ENCODE measurements at places on chromosomes 11 and 22.
A peak's percentile ranks its signal among the peaks of the same experiment; 100 is the strongest.

- no peak for DNase-seq
Observed at GRCh38 chr11:92767416-92767815, 202.0 kb upstream of the MTNR1B start.

GRCh38 chr11:76788661-76789442 is 5.7 kb downstream of the TSKU start:
- no peak for DNase-seq

GRCh38 chr11:128599729-128600128 is 12.4 kb upstream of the ETS1 start:
- DNase-seq: no peak

- DNase-seq: no peak
Observed at GRCh38 chr22:20579273-20580120, 72.1 kb downstream of the MED15 start.

GRCh38 chr22:35070451-35071093 is 4.6 kb downstream of the ISX start:
- DNase-seq: no peak

GRCh38 chr11:85076535-85077330 is 550.4 kb downstream of the DLG2 start:
- DNase-seq: no peak

DNA sequence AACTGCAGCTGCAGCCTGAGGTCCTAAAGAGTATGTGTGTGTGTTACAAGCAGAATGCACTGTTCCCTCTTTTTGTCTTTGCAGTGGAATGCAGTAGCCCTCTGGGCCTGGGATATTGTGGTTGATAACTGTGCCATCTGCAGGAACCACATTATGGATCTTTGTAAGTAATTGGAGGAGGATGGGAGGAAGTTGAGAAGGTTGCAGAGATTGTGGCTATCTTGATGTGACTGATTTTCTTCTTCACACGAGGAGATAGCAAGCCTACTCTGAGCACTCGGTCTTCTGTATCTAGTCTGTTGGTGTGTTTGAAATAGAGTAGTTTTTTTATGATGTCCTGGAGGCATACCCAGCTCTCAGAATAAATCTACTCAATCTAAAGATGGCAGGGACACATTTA is 2.3 kb downstream of the RBX1 start:
- DNase-seq: no peak

GRCh38 chr11:79678780-79679452 is 238.1 kb upstream of the TENM4 start:
- DNase-seq: no peak

DNA sequence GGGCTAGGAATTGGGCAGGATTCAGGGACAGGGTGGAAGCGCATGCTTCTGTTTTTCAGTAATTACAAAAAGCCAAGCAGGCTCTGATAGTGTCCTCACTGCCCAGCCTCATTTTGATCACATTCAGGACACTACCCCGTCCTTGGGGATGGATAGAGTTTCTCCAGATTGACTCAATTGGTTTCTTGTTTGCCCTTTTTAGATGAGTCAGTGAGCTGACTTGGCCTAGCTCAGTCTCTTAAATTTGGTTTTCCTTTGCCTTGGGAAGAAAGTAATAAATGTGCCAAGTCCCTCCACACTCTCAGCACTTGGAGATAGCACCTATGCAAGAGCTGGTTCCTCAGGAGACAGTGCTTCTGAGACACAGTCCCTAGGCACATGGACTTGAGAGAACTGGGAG is 25.5 kb downstream of the DKK3 start:
- no peak for DNase-seq

DNA sequence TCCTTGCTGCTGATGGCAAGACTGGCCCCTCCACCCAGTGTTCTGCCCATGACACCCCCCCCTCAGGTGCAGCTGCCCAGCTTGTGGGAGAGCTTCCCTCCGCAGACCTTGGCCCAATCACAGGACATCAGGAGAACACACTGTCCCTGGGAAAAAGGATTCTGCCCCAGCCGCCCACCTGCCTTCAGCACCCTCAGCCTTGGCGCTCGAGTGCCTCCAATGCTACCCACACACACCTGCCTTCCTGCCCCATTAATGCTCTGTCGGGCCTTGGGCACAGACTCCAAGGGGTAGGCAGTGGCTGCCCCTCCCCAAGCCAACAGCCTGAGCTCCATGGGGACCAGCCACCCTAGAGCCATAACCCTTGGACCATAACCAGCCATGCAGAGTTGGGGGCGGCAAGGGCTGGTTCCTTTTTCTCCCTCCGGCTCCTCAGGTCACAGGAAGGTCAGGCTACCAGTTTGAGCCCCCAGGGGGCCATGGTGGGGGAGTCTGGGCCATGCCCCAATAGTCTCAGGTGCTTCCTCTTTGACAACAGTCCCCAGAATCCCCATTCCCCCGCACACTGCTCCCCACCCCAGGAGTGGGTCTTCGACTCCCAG is 1.3 kb upstream of the ZNF70 start:
- no peak for DNase-seq

DNA sequence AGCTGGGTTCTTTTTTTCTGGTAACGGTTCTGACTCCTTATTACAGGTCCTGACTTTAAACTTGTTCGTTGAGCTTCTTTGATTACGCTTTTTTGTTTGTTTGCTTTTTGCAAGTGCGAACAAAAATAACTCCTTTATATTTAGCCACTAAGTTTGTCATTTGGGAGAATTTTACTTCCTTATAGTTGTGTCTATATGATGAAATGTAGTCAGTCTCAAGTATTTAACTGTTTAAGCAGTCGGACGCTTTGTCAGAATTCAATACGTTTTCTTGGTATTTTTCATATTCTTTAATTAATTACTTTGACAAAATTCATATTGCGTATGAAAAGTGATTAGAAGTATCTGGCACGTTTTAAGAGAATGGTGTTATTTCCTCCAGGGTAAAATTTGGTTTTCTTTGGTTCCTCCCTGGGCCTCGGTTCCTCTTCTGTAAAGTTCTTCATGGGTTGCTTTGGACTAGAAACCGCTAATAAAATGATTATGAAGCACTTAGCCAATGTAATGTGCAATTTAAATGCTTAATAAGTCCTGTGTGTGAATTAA is 1.3 kb downstream of the CBL start:
- no peak for DNase-seq

- no peak for DNase-seq
Observed at GRCh38 chr11:15307619-15308024, 192.9 kb downstream of the INSC start.

DNA sequence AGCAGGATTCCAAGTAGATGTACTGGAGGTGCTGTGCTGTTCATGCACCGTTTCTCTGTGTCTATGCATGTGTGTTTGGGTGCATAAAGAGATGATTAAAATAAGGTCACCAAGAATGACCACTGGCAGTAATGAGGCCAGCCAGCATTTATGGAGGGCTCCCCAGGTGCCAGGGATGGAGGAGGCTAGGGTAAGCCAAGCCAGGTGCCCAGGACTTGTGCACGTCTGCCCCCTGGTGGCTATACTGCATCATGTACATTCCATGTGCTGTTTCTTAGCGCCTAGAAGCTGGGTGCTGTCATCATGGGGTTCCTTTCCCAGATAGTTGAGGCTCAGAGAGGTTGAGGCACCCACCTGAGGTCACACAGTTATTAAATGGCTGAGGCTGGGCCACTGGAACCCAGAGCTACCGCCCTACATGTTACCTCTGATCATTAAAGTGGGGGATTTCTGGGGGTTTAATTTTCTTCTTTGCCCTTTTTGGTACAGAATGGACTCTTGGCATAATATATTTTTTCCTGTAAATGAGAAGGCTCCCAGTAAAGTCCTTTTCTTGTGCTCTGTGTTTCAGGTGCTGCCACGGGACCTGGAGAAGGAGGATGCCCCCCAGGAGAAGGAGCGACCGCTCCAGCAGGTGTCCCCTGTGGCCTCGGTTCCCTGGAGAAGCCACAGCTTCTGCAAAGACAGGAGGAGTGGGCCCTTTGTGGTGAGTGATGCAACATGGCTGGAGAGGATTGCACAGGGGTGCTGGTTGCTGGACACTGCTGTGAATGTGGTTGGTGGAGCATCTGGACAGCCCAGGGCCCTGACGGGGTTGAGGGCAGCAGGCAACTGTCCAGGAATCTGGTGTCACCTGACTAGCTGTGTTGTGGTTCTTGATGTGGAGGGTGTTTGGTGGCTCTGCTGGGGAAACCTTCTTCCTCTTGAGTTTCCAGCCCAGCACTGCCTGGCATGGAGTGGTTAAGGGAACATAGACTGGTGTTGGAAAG is 96.4 kb downstream of the KIAA1671 start:
- DNase-seq: peak; percentile 62

GRCh38 chr22:47883757-47884156 is 1121.3 kb downstream of the TBC1D22A start:
- DNase-seq: no peak

DNA sequence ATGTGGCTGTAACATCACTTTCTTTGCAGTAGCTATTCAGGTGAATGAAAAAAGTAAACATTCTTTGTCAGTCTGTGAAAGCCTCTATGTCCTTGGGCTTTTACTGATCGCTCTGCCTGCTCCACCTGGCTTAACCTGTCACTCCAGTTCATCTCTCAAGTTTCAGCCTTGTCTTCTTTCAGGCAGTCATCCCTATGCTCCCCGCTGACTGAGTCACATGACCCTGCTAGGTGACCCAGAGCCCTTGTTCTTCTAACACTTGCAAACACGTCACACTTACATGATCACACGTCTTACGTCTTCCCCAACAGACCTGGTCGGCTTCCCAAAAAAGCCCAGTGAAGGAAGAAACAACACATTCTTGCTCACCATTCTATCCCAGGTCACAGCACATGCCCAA is 499.3 kb upstream of the TENM4 start:
- no peak for DNase-seq

DNA sequence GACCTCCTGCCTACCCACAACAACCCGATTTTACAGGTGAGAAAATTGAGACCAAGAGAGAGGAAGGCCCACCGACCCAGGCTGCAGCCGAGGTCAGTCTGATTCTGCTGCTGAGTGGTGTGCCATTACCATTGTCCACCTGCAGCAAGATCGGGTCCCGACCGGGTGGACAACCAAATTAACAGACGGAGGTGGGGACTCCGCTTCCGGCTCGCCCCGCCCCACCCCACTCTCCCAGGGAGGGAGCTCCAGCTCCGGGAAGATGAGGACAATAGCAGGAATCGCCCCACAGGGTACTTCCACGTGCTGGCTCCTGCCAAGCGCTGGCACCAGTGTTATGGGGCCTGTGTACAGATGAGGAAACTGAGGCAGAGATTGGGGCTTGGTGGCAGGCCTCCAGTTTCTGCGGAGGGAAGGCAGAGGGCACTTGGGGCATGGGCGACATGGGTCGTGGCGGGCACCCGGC is 425 bp upstream of the KDELR3 start:
- DNase-seq: no peak

- DNase-seq: no peak
Observed at GRCh38 chr22:45262931-45263462, 21.8 kb upstream of the UPK3A start.

DNA sequence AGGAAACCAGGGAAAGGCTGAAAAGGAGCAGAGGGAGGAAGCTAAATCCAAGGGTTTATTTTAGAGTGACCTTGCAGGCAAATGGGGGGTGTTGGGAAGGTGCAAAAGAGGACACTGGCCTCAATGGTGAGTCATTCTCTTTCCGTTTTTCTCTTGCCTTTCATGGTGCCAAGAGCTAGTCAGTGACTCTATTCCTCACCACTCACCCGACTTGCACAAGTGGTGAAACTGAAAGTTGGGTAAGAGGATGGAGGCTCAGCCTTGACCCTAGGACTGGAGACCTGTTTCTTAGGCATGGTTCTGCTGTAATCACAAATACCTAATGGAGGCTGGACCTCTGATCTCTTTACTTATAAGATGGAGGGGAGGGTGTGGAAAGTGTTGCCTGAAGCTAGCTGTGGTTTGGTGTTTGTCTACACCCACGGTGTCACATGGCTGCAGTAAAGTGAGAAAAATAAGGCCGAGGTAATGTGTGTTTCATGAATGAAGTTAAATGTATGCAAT is 67.3 kb upstream of the CREB3L1 start:
- no peak for DNase-seq

GRCh38 chr11:44598831-44599230 is 33.4 kb downstream of the CD82 start:
- DNase-seq: no peak

- DNase-seq: no peak
Observed at GRCh38 chr22:37552524-37553163, 7.6 kb upstream of the CDC42EP1 start.

GRCh38 chr22:44154436-44154942 is 26.2 kb upstream of the PARVG start:
- no peak for DNase-seq

- peak; percentile 92 for DNase-seq
Observed at GRCh38 chr11:4094348-4095291, at the start of gene RRM1. TSS of gene RRM1 (plus strand) at chr11:4094799. CDS start at chr11:4095013, 214 bp downstream.

DNA sequence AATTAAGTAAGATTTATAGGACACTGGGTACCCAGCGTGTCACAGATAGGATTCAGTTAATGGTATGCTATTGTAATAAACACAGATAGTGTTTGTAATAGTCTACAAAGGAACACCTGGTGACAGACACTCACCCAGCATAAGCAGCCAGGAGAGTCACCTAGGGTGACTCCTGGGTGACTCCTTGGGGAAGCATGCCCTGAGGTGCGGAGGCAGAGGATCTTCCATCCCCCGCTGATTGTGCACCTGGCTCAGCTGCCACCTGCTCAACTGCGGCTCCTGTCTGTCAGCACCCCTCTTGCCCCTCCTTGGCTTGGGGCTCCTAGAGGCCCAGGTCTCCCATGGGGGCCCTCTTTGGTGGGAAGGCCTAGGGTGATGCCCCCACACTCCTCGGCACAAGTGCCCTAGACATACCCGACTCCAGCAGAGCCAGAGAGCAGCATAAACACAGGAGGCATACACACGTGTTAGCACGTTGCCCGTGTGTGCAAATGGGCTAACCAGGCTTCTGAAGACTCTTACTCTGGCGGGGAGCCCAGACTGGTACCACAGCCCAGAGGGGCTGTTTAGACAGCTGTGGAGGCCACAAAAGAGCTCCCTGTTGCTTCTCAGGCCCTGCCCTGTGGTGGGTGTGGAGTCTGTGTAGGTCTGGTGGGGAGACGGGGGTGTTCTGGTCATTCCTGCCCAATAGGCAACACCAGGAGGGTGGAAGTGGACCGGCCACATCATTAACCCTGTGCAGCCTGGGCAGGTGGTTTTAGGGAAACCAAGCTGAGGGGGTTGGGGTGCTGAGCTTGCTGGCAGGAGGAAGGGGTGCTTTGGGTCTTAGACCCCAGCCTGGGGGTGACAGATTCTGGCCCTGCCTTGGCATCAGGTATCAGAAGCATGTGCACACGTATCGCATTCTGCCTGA is 3.0 kb downstream of the INPPL1 start:
- no peak for DNase-seq

GRCh38 chr11:65870307-65870658 is 2.3 kb downstream of the EFEMP2 start:
- DNase-seq: no peak

- DNase-seq: no peak
Observed at GRCh38 chr11:33089776-33090175, 50.4 kb downstream of the TCP11L1 start.

GRCh38 chr11:94972700-94973098 is 657 bp downstream of the CWC15 start:
- no peak for DNase-seq

- no peak for DNase-seq
Observed at GRCh38 chr11:10894666-10895065, 36.8 kb upstream of the ZBED5 start.

DNA sequence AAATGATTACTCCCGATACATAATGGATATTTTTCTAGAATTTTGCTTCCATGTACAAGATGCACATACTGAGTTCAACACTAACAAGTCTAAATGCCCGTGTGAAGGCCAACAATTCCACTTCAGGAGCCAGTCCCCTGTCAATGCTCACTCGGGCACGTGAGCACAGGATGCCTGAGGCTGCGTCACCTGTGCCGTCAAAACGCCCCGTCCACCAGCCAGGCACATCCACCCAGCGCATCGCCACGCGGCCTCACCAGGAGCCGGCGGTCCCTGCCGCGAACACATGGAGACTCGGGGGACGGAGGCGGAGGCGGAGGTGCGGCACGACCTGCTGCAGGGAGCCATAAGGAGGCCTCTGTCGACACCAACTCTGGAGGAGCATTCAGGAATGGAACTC is 9.8 kb downstream of the TOLLIP start:
- no peak for DNase-seq

Measured in activated CD4-positive, alpha-beta T cell treated with anti-CD3 and anti-CD28 coated beads, Interleukin-2, amount 50 U/mL, for 4 hours (primary cell).